ENCODE measurements at places on chromosomes 11 and 22. TPM values are rescaled to one million over a fixed set of nuclear protein-coding genes. Genes with fewer than 3 reads are reported as not detected.

The BTBD18 gene
- polyA plus RNA-seq, result not detected

- no peak for DNase-seq
Measured at GRCh38 chr22:20218326-20218872, 49.7 kb downstream of the RTN4R start.

The ACRV1 gene
- 0.08 TPM for polyA plus RNA-seq

The UQCR10 gene
- polyA plus RNA-seq, result 155 TPM

The SCN3B gene
- polyA plus RNA-seq, result 2.3 TPM

Data from urinary bladder (tissue), 4 donors.